Mammary microvascular endothelial cell (primary cell): ENCODE measurements at places on chromosomes 13 and 19. TPM values are rescaled to one million over a fixed set of nuclear protein-coding genes. Genes with fewer than 3 reads are reported as not detected.

The MTRF1 gene
- 6.6 and 7.0 TPM in 2 replicates for total RNA-seq

The PTGER1 gene
- total RNA-seq: 0.53 and 3.4 TPM in 2 replicates

The CELF5 gene
- not detected in 2 replicates for total RNA-seq

The APOC1 gene
- total RNA-seq: 2.1 TPM in 1 of 2 replicates, not detected in the other

The ZNF793 gene
- 0.34 and 0.73 TPM in 2 replicates for total RNA-seq

The MEIOSIN gene
- total RNA-seq: not detected in 2 replicates

The CLIP3 gene
- 1.9 and 2.1 TPM in 2 replicates for total RNA-seq
